ENCODE measurements at places on chromosomes 16 and 17. TPM values are rescaled to one million over a fixed set of nuclear protein-coding genes. Genes with fewer than 3 reads are reported as not detected.

Gene PDP2
- total RNA-seq, result 32.4 TPM

DNA sequence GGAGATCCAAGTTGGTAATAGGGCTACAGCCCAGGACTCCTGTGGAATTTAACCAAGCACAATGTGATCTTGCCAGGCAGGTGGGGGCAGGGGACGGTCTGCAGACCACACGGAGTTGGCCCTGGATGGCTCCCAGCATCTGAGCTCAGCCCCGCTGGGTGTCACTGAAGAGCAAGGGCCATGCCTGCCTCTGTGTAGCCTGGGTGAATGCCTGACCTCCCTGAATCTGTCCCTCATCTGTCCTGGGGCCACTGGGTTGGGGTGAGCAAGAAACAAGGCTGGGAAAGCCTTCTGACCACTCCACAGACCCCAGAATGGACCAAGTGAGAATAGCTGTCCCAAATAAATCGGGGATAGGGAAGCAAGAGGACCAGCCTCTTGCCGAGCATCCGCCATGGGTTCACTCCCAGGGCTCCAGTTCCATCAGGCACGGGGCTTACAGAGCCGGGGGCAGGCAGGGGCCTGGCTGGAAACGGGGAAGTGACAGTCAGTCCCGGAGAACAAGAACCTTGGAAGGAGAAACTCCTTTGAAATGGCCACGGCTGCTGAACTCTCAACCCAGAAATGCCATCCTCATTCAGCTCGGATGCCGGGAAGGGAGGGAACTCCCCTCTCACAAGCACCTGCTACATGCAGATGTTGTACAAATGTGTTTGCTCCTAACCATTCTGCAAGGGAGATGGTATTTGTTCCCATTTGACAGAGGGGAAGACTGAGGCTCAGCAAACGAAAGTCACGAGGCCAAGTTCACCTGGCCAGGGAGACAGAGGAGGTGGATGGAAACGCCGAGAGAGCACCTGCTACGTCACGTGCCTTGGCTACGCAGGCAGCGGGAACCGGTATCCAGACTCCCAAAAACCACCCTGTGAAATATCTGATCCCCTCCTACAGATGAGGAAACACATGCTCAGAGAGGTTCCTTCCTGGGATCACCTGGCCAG is 50.0 kb downstream of the RMI2 start:
- no peak for DNase-seq

DNA sequence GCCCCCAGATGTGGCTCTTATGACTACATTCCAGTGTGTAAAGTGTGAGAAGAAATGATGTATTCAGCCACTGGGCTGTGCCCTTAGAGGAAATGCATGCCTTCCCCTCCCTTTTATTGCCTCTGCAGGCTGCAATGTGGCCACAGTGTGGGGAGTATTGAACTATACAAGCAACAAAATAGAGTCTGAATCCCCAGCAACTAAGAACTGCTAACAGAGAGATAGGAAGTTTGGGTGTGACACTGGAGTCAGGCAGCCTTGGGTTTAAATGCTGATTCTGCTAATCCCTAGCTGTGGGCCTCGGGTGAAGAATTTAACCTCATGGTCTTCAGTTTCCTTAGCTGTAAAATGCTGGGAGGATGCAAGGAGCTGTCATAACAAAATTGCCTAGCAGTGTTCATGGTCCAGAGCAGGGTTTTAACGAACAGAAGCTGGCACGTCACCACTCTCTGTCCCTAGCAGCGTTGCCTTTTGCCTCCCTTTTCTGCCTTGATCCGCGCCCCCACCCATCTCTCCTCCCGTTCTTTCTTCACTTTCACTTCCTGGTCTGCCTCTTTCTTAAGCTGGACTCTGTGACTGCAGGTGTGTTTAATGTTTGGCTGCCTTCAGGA is 50.3 kb downstream of the KPNA2 start:
- DNase-seq, result no peak

- DNase-seq, result no peak
These were observed 22.4 kb downstream of the CMC2 start for GRCh38 chr16:80984124-80984892.

DNA sequence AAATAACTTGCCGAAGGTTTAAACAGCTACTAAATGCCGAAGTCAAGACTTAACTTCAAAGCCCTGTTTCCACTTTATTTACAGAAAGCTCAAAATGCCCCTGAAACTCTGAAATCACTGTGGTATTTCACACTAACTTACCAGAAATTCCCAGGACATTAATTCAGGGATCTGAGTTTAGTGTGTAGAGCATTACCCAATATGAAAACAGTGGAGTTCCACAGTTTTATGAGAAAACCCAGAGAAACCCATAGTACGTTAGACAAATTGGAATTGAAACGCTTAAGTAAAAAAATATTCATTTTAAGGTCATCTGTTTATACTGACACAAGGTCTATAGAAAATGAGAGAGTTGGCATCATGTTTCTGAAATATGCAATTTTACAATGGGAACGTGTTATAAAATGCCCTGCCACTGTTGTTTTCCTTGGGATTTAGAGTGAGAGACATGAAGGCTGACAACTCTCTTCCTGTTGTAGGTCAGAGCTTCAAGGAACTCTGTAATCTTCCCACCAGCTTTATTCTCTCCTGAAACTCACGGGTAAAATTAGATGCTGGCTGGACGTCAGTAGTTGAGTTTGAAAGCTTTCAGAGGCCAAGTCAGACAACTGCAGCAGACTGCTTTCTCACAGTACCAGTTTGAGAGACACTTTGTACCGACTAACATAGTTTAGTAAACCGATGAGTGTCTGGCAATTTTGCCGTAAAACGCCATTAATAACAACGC is 139.4 kb upstream of the TBX2 start:
- DNase-seq, result no peak

GRCh38 chr17:17897442-17897841 is 60.7 kb upstream of the SREBF1 start:
- DNase-seq, result no peak

Measured in dorsolateral prefrontal cortex (tissue), 122 donors.